ENCODE measurements at places on chromosomes 4 and X.

GRCh38 chr4:76083386-76083988, 9.0 kb downstream of the ART3 start:
- no peaks in the 10 kb centered on the region for H3K4me1 ChIP-seq
- H3K4me3 ChIP-seq: no peak overlapping the region
- peaks cover 11% of the 10 kb centered on the region for H3K27me3 ChIP-seq
- no peak for DNase-seq

DNA sequence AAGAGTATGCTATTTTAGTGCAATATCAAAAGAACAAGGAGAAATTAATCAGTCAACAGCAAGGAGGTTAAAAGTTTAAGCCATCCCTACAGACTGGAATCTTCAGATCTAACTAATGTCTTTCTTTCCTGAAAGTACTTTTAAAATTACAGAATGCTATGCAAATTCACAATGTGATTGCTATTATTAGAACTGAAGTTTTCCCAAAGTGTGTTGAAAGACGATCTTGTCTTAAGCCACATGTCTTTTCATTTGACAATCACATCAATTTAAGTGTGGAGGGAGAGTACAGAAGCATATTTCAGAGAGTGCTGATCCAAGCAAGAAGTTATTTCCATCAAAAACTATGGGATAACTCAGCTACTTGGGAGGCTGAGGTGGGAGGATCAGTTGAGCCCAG, 64.7 kb upstream of the TNIP3 start:
- no peak overlapping the region for H3K27ac ChIP-seq
- no peaks in the 10 kb centered on the region for H3K27me3 ChIP-seq
- H3K4me3 ChIP-seq: no peak overlapping the region
- H3K4me1 ChIP-seq: peaks cover 13% of the 10 kb centered on the region
- no peaks in the 10 kb centered on the region for H3K36me3 ChIP-seq

GRCh38 chr4:10006601-10007435, 14.5 kb downstream of the SLC2A9 start:
- no peak overlapping the region for H3K4me3 ChIP-seq
- H3K36me3 ChIP-seq: peaks cover 8% of the 10 kb centered on the region
- H3K27me3 ChIP-seq: no peaks in the 10 kb centered on the region
- peaks cover 77% of the 10 kb centered on the region for H3K4me1 ChIP-seq
- DNase-seq: no peak
- H3K27ac ChIP-seq: no peak overlapping the region

GRCh38 chr4:145823743-145824142, 114.9 kb downstream of the ZNF827 start:
- no peak overlapping the region for H3K27ac ChIP-seq
- no peak overlapping the region for H3K4me3 ChIP-seq
- no peak for DNase-seq
- H3K4me1 ChIP-seq: peaks cover 22% of the 10 kb centered on the region

DNA sequence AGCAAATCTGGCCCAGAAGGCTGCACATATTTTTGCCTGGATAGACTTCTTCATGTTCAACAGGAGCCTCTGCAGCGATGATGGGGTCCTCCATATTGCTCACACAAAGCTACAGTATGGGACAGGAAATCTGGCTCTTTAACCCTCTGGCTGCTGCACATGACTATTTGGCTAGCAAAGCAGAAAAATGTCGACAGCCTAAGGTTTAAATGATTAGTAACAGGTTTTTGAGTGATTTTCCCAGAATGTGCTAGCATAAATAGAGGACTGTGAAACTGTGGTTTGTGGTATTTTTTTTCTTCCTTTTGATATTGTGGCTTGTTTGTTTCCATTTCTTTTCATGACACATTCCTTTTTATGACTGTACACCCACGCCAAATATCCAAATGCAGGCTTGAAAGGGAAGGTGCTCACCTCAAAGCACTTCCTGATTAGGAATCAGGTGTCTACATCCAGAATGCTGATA, 120.2 kb upstream of the GK2 start:
- no peaks in the 10 kb centered on the region for H3K36me3 ChIP-seq
- no peaks in the 10 kb centered on the region for H3K27me3 ChIP-seq
- no peak overlapping the region for H3K27ac ChIP-seq
- H3K4me3 ChIP-seq: no peak overlapping the region
- peaks cover 7% of the 10 kb centered on the region for H3K4me1 ChIP-seq

DNA sequence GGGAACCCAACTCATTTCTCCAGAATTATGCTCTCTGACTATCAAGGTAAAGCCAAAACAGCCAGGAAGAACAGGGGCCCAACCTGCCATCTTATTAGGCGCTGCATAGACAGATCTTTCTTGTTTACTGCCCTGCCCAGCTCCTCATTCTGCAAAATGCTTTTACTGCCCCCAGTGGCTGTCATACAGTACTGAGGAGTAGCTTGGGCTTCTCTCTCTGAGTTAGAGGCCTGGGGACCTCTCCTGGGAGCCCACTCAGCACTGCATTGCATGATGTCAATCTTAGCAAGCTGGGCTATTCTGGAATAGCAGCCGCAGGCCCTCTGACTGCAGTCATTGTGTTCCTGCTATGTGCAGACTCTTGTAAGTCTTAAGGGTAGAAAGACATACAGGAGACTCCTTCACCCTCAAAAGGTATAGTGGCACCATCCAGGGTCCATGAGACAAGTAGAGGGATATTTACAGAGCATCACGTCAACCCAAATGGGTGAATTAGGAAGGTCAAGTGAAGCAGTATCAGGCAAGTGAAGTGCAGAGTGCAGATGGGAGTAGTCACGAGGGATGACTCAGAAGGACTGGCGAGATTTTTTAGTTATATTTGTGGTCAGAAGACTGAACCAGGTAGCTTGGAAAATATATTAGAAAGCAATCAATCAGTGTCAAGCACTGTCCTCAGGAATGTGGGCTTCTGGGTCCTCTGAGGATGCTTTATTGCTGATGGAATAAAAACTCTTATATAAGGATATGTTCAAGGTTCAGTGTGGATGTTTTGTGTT, 294.1 kb upstream of the SFRP2 start:
- no peak for DNase-seq
- H3K36me3 ChIP-seq: no peaks in the 10 kb centered on the region
- no peak overlapping the region for H3K4me3 ChIP-seq
- peaks cover 2% of the 10 kb centered on the region for H3K27me3 ChIP-seq

DNA sequence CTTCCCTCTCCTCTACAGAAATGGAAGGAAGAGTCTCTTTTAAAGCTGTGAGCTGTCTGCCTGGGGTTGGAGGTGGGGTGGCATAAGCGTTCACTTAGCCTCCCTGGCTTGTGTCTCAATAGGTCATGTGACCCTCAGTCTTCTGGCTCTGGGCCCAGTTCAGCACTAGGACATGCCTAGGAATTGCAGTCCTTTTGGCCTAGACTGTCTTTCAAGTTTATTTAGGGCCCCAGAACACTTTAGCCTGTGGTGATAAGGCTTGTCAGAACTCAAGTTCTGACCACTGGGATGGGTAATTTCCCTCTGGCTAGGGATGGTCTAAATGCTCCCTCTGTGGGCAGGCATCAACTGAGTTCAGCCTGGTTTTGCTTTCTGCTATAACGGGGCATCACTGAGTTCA, 34.3 kb upstream of the ARMCX4 start:
- H3K4me1 ChIP-seq: no peaks in the 10 kb centered on the region
- DNase-seq: no peak
- H3K27me3 ChIP-seq: no peaks in the 10 kb centered on the region
- H3K27ac ChIP-seq: no peak overlapping the region
- H3K4me3 ChIP-seq: no peak overlapping the region

- H3K27me3 ChIP-seq: no peaks in the 10 kb centered on the region
- no peak for DNase-seq
- no peaks in the 10 kb centered on the region for H3K4me1 ChIP-seq
- no peaks in the 10 kb centered on the region for H3K36me3 ChIP-seq
These were observed 114.4 kb downstream of the ANTXR2 start for GRCh38 chr4:79958466-79959264.

GRCh38 chrX:47960406-47960805, 43.4 kb downstream of the ZNF182 start:
- DNase-seq: no peak
- no peaks in the 10 kb centered on the region for H3K4me1 ChIP-seq
- H3K27ac ChIP-seq: no peak overlapping the region
- no peaks in the 10 kb centered on the region for H3K27me3 ChIP-seq
- H3K36me3 ChIP-seq: no peaks in the 10 kb centered on the region

GRCh38 chr4:87239821-87240220, 19.4 kb upstream of the KLHL8 start:
- peaks cover 6% of the 10 kb centered on the region for H3K4me1 ChIP-seq
- no peak overlapping the region for H3K27ac ChIP-seq
- no peak overlapping the region for H3K4me3 ChIP-seq
- no peak for DNase-seq
- H3K36me3 ChIP-seq: peaks cover 2% of the 10 kb centered on the region

GRCh38 chr4:37232315-37232714, 12.2 kb upstream of the NWD2 start:
- no peaks in the 10 kb centered on the region for H3K36me3 ChIP-seq
- H3K27ac ChIP-seq: no peak overlapping the region
- no peak for DNase-seq

DNA sequence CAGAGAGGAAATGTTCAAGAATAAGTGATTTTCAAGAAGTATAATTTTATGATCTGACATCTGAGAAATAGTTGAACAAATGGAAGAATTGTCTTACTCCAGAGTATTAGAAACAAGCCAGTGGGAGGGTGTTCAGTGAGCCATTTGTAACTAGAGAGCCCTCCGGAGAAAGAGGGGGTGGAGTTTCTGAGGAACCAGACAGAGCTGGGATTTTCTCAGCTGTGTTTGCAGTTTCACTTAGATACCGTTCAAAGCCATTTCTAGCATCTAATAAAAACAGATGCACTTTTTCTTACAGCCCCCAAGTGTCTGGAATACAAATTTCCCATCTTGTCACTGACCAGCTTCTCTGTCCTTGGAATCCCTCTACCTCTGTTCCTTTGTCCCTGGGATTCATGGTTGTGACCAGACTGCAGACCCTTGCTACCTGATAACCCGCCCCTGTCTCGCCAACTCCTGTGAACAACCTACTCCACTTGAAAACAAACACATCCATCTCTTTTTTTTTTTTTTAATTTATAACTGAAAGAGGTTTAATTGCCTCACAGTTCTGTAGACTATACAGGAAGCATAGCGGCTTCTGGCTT, 132.8 kb upstream of the KLF3 start:
- H3K4me1 ChIP-seq: peaks cover 11% of the 10 kb centered on the region
- H3K36me3 ChIP-seq: peaks cover 7% of the 10 kb centered on the region
- peaks cover 2% of the 10 kb centered on the region for H3K27me3 ChIP-seq
- no peak overlapping the region for H3K4me3 ChIP-seq

GRCh38 chrX:114615765-114616164, 31.9 kb downstream of the HTR2C start:
- no peaks in the 10 kb centered on the region for H3K27me3 ChIP-seq
- H3K4me3 ChIP-seq: no peak overlapping the region
- H3K27ac ChIP-seq: no peak overlapping the region
- no peaks in the 10 kb centered on the region for H3K36me3 ChIP-seq
- DNase-seq: no peak

Data from activated CD8-positive, alpha-beta T cell treated with anti-CD3 and anti-CD28 coated beads, Interleukin-2, amount 10 ng/mL, durations not matched to agents 7 days and 5 days (primary cell).